ENCODE measurements at places on chromosomes 2 and 18.
A peak's percentile ranks its signal among the peaks of the same experiment; 100 is the strongest.

- DNase-seq: no peak
Observed at GRCh38 chr2:241719093-241719492, 15.3 kb upstream of the D2HGDH start.

- DNase-seq: no peak
Observed at GRCh38 chr2:154836632-154837031, 138.1 kb downstream of the KCNJ3 start.

DNA sequence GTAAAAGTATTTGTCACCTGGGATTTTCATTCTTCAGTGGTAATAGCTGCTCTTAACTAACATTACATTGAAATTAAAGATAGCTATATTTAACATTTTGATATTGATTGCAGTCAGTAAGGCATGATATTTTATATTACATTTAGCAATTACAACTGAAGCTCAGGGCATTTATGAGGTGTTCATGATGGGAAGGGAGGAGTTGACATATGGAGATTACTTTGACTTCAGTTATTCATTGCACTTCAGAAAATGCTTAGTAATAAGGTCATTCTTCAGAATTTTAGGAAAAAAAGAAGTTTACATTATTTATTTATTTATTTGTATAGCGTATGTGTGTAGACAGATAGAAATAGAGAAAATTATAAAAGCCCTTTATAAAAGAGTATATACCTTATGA lies 352.0 kb downstream of the GALNT13 start:
- DNase-seq: no peak

DNA sequence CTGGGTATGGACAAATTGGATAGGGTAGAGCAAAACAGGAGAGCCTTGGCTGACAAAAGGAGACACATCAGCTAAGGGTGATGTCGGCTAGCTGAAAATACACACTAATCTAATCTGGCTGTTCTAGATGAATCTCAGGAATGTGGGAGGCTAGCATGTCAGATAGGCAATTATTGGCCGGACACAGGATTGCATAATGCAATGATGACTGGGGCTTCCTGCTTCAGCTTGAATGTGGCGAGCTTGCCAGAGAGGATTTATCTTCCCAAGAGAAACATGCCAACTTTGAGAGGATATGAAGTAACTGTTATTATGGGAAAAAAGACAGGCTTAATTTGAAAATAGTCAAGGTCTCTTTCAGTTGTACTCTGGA lies 102.4 kb downstream of the TRIB2 start:
- DNase-seq: peak; percentile 99

- no peak for DNase-seq
Observed at GRCh38 chr18:42649331-42650035, 466.0 kb downstream of the RIT2 start.

- DNase-seq: no peak
Observed at GRCh38 chr2:226669905-226670304, 129.7 kb downstream of the IRS1 start.

DNA sequence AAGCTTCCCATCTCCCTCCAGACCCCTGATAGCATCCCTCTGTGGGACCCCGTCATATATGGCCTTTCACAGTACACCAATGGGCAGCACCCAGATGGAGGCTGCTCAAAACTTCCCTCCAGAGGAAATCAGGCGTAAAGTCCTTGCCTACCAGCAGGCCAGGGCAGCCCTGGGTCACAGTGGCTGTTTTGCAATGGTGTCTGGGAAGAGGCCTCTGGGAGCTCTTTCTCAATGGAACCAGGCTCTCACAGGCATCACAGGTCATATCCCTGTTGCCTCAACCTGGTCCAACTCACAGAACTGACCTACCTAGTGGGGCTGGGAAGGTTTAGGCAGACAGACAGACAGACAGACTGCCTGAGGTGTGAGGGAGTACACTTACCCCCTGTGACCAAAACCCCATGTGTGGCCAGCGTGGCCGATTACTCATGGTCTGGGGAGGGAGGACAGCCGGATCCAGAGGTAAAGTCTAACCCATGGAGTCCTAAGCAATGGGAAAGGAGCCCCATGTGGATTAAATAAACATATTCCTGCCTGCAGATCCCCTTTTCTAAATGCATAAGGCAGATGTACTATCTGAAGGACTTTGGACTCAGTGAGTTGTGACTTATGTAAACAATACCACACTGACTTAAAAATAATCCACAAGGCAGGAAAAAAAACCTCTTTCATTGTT lies 58.2 kb downstream of the BCL2L11 start:
- no peak for DNase-seq

DNA sequence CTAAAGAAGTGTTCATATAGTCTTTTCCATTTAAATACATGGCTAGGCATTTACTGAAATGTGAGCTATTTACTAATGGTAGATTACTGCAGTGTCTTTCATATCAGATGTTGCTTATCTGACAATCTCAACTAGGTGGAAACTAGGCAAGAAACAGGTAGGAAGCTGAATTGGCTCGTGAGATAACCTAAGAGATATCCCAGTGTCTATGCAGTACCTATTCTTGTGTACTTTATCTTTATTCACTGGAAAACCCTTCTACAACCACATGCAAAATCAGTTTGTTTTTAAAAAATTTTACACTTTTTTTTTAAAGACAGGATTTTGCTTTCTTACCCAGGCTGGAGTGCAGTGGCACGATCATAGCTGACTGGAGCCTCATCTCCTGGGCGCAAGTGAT lies 63.8 kb downstream of the PLCL1 start:
- DNase-seq: no peak

DNA sequence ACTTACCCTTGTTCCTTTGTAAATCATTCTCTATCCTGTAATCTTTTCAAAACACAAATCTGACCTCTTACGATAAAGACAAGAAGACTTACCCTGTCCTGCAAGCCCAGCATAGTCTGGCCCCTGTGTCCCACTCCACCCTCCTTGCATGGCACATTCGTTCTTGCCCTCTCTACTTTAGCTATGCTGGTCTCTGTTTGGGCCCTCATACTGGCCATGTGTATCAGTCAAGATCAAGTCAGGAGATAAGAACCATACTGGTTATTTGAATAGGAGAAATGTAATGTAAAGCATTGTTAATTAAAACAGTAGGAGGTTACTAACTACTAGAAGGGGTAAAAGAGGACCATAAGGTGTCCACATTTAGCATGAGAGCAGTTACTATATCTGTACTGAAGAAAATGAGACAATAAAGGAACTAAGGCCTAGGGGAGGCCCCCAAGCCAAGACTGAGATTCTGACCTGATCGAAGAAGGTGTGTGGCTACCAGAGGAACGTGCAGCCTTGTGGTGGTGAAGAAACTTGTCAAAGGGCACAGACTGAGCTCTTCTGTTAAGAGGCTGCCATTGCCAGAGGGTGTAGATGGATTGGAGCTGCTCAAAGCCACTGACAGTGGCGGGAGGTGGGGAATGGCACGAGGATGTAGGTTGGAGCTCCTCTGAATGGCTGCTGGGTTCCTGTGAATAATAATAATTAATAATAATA lies 80.8 kb downstream of the KCTD18 start:
- no peak for DNase-seq

- DNase-seq: no peak
Observed at GRCh38 chr2:239587841-239588240, 187.0 kb upstream of the HDAC4 start.

DNA sequence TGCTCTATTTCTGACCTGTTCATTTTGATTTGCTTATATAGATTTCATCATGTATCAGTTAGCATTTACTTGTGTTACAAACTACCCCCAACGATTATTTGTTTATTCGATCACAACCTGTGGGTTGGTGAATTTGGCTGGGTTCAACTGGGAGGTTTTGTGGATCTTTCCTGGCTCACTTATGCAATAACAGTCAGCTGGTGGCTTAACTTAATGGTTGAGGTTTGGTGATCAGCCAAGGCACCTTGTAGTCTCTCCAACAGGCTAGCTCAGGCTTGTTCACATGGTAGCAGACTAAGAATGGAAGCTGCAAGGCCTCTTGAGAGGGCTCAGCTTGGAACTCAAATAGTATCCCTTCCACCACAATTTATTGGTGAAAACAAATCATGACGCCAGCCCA lies 5.4 kb upstream of the PUM2 start:
- peak; percentile 88 for DNase-seq

Measured in fibroblast of skin of right quadriceps (primary cell).